ENCODE measurements at places on chromosomes 12 and 14. TPM values are rescaled to one million over a fixed set of nuclear protein-coding genes. Genes with fewer than 3 reads are reported as not detected.

The LMNTD1 gene
- not detected for polyA plus RNA-seq

The PKP2 gene
- 45.2 TPM for polyA plus RNA-seq

The NTF3 gene
- polyA plus RNA-seq = not detected

The CCDC177 gene
- polyA plus RNA-seq = not detected

The CLEC14A gene
- 1.2 TPM for polyA plus RNA-seq

The CAND1 gene
- polyA plus RNA-seq = 14.3 TPM

The ATP5MC2 gene
- 574 TPM for polyA plus RNA-seq

The TMPRSS12 gene
- polyA plus RNA-seq = not detected

The ASIC1 gene
- not detected for polyA plus RNA-seq

The MUCL1 gene
- not detected for polyA plus RNA-seq

The JAG2 gene
- 12.3 TPM for polyA plus RNA-seq

The CCDC60 gene
- 1.3 TPM for polyA plus RNA-seq

The AQP5 gene
- polyA plus RNA-seq = 0.09 TPM

The CYP27B1 gene
- not detected for polyA plus RNA-seq

The RBP5 gene
- 4.2 TPM for polyA plus RNA-seq

The PROX2 gene
- polyA plus RNA-seq = not detected

The PRKD1 gene
- 0.46 TPM for polyA plus RNA-seq

The CELA1 gene
- not detected for polyA plus RNA-seq

The ADGRD1 gene
- 3.0 TPM for polyA plus RNA-seq

The TAS2R9 gene
- polyA plus RNA-seq = not detected

The GZMH gene
- polyA plus RNA-seq = not detected

The SRRM4 gene
- polyA plus RNA-seq = 0.07 TPM

The SLC25A47 gene
- not detected for polyA plus RNA-seq

The ZC2HC1C gene
- 4.6 TPM for polyA plus RNA-seq

The RASSF8 gene
- 3.1 TPM for polyA plus RNA-seq

The IFNG-AS1 gene
- not detected for polyA plus RNA-seq

The CMAS gene
- 153 TPM for polyA plus RNA-seq

The CAPZA3 gene
- polyA plus RNA-seq = not detected

The KRT75 gene
- polyA plus RNA-seq = 0.04 TPM

The SIVA1 gene
- 200 TPM for polyA plus RNA-seq

The CBLN3 gene
- 1.2 TPM for polyA plus RNA-seq

The KSR2 gene
- polyA plus RNA-seq = 0.58 TPM
